Fibroblast of gingiva (primary cell): ENCODE measurements at places on chromosomes 2 and 18.

DNA sequence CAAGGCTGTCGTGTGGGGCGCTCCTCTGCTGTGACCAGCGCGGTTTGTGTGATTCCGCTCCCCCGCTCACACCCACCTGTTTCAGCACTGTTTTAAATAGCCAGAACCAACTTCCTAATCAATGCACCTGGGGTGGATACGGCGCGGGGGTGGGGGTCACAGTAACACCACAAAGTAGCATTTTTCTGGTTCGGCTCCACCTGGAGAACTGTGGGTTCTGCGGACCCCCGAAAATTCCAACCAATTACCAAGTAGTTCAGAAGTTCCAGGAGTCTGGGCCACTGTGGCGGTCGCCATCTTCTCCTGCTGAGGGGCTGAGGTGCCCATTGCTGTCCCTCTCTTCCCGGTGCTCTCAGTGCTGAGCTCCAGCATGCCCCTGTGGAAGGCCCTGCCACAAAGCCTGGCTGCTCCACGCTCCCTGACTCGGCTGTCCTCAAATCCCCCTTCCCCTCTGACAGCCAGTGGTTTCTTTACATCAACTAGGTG lies 79.4 kb downstream of the GFPT1 start:
- no peak for DNase-seq

GRCh38 chr2:144426355-144426754 lies 93.6 kb downstream of the ZEB2 start:
- DNase-seq: no peak

DNA sequence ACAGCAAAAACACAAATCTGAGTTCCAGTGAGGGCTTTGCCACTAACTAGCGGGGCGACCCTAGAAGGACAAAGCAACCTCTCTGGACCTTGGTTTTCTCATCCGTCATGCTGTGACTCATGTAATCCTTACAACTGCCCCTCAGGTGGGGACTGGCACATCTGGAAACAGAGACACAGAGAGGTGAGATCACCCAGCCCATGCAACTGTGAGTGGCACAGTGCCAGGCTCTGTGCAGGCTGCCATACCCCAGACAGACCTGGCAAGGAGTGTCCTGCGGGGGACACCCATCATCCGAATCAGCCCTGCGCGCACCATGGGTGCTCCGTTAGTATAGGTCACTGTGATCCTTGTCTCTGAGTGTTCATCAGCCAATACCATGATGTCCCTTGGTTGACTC lies 198.3 kb downstream of the SMAD7 start:
- DNase-seq: no peak

DNA sequence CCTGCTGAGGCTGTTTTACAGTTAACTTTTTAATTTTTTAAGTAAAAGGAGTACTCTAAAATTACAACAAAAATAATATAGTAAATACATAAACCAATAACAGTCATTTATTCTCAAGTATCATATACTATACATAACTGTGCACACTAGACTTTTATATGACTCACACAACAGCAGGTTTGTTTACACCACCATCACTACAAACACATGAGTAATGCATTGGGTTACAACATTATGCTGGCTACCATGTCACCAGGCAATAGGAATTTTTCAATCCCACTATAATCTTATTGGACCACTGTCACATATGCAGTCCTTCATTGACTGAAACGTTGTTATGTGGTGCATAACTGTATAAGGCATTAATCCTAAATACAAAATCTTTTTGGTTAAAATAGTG lies 42.5 kb downstream of the RASGRP3 start:
- peak; percentile 61 for DNase-seq

DNA sequence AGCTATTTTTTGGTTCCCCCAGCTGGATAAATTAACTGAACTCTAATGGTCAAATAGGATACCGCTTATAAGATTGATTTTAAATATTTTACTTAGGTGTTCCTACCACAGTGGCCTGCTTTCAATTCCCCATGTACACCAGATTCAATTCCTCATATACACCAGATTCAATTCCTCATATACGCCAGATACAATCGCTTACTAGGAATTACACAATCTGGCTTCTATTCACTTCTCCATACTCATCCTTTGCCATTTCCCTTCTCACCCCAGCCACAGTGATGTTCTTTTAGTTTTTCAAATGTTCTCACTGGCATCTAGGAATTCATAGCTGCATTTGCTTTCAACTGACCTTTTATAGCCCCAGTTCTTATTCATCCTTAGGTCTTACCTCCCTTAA lies 66.5 kb downstream of the SLC40A1 start:
- DNase-seq: no peak

- DNase-seq: no peak
Measured at GRCh38 chr2:112597537-112598322, 13.3 kb downstream of the CHCHD5 start.
